ENCODE measurements at places on chromosomes 1 and 21.
A peak's percentile ranks its signal among the peaks of the same experiment; 100 is the strongest.

- DNase-seq = no peak
Measured at GRCh38 chr1:155650231-155650757, 38.3 kb downstream of the YY1AP1 start.

DNA sequence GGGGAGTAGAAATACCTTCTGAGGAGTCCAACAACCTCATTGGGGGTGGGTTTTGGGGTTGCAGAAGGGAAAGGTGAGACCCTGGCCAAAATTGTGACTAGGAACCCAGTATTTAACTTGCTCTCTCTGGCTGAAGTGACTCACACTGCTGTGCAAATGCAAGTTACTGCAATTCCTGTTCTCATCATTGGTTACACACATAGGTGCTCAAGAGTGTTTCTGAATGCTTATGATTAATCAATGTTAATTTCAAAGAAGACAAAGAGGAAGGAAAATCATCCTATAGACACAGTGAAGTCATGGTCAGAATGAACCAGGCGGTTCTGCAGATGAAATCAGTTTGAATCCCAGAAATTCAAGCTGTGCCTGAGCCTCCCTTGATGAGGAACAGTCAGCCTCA, 3.1 kb downstream of the ASCL5 start:
- DNase-seq = no peak

DNA sequence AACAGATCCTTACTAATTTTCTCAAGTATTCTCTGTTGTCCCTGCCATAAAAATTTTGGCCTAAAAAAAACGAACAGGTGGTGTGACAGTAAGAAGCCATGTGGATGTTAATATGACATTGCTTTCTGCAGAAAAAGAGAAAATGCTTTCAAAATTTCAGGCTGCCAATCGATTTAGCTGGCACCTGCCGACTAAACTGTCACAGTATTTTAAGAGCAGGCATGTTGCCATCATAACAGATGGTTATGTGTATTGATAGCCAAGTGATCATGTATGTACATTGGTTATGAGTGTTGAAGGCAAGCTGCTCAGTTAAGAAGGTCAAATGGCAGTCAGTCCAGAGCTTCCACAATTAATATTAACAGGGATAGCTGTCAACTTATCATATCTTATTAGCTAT, 1017.0 kb downstream of the MRPL39 start:
- no peak for DNase-seq

GRCh38 chr1:102790997-102791396, 317.3 kb downstream of the COL11A1 start:
- DNase-seq = no peak

DNA sequence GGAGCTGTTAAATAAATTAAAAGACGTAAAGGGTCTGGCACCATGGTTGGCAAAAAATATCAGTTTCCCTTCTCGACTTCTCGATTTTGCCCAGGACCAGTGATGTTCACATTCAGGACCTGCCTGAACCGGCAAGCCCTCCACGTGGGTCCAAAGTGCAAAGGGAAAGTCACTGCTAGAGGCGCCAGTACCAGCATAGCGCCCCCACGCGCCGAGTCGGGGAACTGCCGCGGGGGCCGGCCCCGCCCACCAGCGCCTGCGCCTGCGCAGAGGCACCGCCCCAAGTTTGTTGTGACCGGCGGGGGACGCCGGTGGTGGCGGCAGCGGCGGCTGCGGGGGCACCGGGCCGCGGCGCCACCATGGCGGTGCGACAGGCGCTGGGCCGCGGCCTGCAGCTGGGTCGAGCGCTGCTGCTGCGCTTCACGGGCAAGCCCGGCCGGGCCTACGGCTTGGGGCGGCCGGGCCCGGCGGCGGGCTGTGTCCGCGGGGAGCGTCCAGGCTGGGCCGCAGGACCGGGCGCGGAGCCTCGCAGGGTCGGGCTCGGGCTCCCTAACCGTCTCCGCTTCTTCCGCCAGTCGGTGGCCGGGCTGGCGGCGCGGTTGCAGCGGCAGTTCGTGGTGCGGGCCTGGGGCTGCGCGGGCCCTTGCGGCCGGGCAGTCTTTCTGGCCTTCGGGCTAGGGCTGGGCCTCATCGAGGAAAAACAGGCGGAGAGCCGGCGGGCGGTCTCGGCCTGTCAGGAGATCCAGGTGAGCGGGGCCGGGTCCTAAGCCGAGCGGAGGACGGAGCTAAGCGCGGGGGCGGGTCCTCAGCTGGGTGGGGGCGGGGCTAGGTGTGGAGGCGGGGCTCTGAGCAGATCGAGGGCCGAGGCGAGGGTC, at the start of gene PINK1:
PINK1 (plus strand) TSS at position 269 of the 875 bp plus-strand sequence; CDS start at position 360, 91 bp downstream.
- DNase-seq = peak; percentile 89

GRCh38 chr21:37793660-37794059, 122.6 kb downstream of the KCNJ6 start:
- DNase-seq = no peak

GRCh38 chr1:187819086-187819485, 990.3 kb downstream of the PLA2G4A start:
- DNase-seq = no peak

GRCh38 chr21:31030367-31031106, 7.7 kb downstream of the KRTAP19-8 start:
- DNase-seq = no peak

GRCh38 chr1:10803971-10804820, 7.8 kb upstream of the CASZ1 start:
- no peak for DNase-seq

DNA sequence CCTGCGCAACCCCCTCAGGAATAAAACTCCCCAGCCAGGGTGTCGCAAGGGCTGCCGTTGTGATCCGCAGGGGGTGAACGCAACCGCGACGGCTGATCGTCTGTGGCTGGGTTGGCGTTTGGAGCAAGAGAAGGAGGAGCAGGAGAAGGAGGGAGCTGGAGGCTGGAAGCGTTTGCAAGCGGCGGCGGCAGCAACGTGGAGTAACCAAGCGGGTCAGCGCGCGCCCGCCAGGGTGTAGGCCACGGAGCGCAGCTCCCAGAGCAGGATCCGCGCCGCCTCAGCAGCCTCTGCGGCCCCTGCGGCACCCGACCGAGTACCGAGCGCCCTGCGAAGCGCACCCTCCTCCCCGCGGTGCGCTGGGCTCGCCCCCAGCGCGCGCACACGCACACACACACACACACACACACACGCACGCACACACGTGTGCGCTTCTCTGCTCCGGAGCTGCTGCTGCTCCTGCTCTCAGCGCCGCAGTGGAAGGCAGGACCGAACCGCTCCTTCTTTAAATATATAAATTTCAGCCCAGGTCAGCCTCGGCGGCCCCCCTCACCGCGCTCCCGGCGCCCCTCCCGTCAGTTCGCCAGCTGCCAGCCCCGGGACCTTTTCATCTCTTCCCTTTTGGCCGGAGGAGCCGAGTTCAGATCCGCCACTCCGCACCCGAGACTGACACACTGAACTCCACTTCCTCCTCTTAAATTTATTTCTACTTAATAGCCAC, 696 bp downstream of the TGFB2 start:
- peak; percentile 38 for DNase-seq

- DNase-seq = no peak
Measured at GRCh38 chr1:105210747-105211146, 1461.0 kb downstream of the AMY1C start.

DNA sequence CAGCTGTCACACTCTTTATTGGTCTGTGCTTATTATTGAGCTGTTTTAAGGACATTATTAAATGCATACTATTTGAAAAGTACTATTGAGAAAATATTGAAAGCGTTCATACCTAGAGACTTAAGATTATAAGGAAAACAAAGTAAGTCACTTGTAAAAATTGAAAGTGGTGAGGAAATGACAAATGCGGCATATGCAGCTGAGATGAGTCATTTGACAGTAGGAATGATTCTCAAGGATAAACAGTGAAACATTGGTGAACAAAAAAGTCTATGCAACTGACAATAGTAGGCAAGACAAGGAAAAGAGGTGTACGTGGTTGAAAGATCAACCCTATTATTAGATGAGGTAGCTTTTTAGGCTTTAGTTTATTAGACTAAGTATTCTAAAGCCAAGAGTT, 82.6 kb upstream of the MAP10 start:
- no peak for DNase-seq

DNA sequence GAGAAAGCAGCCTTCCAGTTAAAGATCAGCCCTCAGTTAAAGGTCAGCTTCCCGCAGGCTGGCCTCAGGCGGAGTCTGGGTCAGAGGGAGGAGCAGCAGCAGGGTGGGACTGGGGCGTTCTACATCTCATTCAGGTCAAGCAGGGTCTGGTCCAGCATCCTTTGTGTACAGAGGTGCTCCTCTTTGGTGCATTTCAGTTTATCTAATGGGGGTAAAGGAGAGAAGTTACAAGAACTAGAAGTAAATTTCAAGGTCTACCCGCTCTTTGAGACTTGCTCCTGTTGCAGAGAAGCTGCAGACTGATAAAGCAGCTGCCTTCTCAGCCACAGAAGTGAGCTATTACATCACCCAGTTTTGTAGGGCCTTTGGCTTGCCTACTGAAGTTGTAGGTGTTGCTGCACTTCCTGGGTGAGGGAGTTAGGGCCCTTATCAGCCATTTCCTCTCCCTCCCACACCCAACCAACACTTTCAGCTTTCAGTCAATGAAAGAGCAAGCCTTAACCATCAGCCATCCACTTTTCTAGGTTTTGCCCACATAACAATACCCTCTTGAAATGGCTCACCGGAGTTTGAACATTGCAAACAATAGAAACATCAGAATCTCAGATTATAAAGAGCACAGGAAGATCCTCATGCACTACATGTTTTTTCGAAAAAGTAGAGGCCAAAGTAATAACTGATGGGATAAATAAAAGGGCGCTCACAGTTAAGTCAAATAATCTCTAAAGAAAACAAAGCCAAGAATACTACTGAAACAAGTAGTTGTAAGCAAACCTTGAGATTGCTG, 2.8 kb upstream of the NUP210L start:
- DNase-seq = peak; percentile 55

GRCh38 chr1:162347281-162347680, 29.4 kb downstream of the SPATA46 start:
- DNase-seq = no peak

DNA sequence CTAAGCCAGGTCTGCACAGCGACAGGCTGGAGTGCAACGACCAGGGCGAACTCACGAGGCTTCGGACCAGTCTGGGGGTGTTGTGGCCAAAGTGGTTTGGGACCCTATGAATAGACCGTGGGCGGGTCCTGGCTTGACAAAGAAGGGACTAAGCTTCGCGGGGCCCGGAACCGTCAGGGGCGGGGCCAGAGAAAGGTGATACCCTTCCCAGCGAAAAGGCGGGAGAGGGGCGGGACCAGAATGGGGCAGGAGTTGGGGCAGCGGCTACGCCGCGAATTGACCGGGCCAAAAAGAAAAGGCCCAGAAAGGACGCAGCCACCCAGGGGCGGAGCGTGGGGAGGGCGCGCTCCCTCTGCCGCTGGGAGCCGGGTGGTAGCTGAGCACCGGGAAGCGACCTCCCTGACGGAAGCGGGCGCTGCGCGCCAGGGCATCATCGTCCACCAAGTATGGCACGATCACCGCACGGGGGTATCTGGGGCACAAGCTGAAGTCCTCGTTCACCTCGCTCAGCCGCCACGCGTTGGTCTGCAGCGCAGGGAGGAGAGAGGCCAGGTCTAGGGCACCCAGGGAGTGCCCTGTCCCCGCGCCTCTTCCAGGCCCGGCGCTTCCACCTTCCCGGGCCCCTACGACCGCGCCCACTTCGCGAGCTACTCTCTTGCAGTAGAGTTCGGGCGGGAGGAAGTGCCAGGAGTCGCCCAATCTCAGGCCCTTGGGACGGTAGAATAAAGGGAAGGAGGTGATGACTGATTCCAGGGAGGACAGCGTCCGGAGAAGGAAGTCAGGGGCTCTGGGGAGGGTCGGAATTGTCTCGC, 6.7 kb upstream of the FAM167B start:
- DNase-seq = peak; percentile 44

- no peak for DNase-seq
Measured at GRCh38 chr1:226223157-226223785, at the start of gene MIXL1. Gene MIXL1 (plus strand): TSS chr1:226223664. CDS start chr1:226223682, 18 bp downstream.

GRCh38 chr21:23968008-23968407, 1639.3 kb downstream of the MRPL39 start:
- no peak for DNase-seq

- DNase-seq = no peak
Measured at GRCh38 chr21:30186242-30186641, 19.6 kb upstream of the CLDN17 start.

DNA sequence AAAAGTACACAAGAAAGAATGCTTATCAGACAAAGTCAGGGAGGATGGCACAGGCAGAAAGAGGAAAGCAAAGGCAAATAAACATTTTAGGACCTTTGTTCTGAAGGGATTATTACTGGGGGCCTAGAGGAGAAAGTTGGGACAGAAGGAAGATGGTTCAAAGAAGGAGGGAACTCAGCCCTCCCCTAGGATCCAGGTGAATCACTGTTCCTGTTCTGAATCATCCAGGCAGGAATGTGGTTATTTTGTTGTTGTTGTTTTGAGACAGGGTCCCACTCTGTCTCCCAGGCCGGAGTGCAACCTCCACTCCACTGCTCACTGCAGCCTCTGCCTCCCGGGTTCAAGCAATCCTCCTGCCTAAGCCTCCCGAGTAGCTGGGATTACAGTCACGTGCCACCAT, 38.5 kb upstream of the PSEN2 start:
- no peak for DNase-seq

- DNase-seq = no peak
Measured at GRCh38 chr1:72763481-72763880, 481.1 kb upstream of the NEGR1 start.

GRCh38 chr1:83631851-83632250, 367.1 kb downstream of the TTLL7 start:
- no peak for DNase-seq

- DNase-seq = no peak
Measured at GRCh38 chr1:6357243-6357936, 36.2 kb downstream of the ACOT7 start.

DNA sequence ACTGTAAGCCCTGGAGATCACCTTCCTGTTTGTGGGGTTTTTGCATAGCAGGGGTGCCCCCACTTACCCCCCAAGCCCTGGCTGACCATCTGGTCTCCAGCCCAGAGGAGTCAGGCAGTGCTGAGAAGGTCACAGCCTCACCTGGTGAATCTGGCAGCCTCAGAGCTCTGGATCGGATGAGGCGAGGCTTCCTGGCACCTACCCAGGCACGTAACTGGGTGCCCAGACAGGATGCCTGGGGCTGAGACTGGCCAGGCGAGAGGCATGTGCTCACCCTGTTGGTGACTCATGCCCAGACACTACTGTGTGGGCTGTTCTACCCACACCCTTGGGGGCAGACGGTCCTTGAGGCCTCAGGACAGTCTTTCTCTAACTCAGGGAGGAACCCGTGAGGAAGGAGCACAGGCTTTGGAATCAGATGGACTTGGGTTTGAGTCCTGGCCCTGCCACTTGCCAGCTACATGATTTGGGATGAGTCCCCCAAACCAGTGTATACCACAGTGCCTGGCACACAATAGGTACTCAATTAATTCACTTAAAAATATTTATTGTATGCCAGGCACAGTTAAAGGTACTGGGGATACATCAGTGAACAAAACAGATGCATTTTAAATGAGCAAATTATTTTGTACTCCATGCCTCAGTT, 15.1 kb upstream of the PADI3 start:
- DNase-seq = no peak

GRCh38 chr1:23836037-23836436, 10.8 kb upstream of the HMGCL start:
- DNase-seq = no peak

DNA sequence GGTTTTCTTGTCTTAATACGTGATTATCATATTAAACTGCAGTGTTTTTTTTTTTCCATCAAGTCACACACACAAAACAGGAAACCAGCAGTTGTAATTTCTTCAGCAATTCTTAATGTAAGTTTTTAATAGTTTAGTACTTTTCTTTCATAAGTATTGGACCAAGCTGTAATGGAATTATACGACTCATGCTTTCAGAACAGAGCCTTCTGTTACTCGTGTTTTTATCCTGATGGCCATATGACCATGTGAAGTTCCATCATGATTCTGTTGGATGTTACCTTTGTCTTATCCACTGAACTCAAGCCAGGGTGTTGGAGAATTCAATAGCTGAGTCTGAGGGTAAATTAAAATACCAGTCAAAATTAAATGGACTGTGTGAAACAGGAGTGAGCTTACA, 72.0 kb upstream of the S1PR1 start:
- no peak for DNase-seq
